ENCODE measurements at places on chromosomes 2 and 18.

DNA sequence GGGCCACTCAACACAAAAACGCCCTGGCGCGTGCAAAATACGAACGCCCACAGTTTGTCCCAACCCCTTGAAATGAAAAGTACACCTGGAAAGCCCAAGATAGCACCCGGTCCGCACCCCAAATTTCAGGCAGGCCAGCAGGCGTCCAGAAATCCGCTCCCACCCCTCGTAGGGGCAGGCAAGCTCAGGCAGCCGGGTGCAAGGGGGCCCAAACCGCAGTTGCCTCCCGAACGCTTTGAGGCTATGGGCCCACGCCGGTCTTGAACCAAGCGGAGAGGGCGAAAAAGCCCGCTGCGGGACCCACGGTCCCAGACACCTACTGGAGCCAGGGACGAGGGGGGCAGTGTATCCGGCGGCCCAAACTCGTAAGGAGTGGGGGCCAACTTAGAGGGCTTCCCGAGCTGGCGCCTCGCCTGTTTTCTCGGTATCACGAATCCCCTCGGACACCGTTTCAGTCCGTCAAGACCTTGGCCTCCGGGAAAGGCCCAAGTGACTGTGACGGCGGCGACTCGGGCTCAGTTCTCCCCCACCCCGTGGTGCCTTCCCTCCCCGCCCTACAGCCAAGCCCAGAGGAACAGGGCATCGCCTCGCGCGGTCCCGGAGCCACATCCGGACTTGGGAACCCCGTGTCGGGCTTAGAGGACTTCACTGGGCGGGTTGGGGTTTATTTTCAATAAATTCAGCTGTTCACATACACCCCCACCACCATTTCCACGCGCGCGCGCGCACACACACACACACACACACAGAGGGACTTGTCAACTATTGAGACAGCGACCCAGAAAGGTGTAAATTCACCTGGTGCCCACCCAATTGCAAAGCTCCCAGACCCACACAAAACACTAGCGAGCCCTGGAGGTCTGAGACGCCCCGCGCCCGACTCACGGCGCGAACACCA is 6.2 kb upstream of the SATB2 start:
- no peak for DNase-seq

GRCh38 chr2:168976034-168976654 is 55.0 kb downstream of the ABCB11 start:
- peak; percentile 57 for DNase-seq

- DNase-seq, result no peak
These were observed 74.7 kb downstream of the NDUFA10 start for GRCh38 chr2:239950144-239951128.

DNA sequence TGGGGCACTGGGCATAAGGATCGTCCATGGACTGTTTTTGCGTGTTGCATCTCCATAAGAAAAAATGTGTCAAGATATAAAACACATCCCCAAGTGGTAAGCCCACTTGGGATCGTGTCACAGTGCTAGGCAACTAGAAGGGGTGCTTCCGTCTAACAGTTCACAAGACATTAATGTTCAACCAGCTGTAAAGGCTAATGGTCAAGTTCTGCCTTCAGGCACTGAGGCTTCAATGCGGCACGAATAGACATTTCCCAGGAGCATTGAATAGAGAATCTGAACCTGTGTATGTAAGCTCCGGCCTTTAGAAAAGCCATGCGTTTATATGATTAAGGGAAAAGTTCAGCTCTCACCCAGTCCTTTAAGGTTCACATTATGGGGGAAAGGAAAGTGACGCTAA is 42.0 kb downstream of the ABHD3 start:
- no peak for DNase-seq

- peak; percentile 61 for DNase-seq
These were observed 139.9 kb upstream of the ZEB2 start for GRCh38 chr2:144659731-144660275.

- DNase-seq, result no peak
These were observed 115.2 kb downstream of the AP1S3 start for GRCh38 chr2:223722226-223722625.

DNA sequence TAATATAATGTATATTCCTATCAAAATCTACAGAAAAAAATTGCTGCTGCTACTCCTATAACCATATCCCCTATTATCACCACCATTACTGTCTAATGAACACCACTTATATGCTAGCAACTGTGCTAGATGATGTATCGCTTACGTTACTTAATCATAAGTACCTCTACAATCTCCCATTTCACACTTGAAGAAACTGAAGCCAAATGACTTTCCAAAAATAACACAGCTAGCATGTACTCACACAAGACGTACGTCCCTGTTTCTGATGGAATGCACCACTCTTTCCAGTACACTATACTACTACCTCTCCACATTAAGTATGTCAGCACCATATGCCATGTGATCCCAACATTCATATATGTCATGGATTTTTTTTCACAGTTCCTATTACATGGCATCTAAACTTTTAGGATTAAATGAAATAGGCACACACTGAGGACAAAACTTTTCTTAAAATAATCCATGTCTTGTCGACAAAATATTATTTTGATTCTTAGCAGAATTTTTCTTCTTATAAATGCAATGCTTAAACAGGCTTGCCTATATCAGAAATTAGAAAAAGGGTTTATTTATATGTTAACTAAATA is 112.8 kb downstream of the NBAS start:
- DNase-seq, result no peak

DNA sequence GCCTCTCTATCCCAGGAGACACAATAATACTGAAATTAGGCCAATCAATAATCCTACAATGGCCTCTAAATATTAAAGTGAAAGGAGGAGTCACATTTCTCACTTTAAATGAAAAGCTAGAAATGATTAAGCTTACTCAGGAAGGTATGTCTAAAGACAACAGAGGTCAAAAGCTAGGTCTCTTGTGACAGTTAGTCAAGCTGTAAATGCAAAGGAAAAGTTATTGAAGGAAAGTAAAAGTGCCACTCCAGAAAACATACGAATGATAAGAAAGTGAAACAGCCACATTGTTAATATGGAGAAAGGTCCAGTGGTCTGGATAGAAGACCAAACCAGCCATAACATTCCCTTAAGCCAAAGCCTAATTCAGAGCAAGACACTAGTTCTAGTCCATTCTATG is 9.5 kb downstream of the SESTD1 start:
- DNase-seq, result no peak

DNA sequence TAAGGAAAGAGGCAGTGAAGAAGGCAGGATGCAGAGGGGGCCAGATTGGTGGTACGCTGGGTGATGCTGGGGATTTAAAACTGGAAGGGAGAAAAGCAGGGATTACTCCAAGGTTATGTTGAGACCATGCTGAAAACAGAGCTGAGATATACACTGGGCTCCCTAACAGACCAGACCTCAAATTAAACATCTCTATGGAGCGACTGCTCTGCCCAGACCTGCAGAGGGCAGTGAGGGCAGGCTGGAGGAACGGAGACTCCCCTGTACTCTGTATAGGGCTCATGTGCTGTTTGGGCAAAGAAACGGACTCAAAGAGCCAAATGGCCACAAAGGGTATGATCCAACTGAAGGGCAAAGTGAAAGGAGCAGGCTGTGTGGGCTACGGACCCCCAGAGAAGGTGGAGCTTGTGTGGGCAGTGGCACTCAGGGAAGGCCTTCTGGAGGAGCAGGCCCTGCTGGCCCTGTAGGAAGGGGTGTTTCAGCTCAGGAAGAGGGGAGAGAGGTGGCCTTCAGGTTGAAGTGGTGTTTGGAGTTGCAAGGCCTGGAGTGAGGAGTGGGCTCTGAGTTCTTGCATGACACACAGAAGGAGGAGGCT is 4.8 kb upstream of the CELF4 start:
- DNase-seq, result no peak

DNA sequence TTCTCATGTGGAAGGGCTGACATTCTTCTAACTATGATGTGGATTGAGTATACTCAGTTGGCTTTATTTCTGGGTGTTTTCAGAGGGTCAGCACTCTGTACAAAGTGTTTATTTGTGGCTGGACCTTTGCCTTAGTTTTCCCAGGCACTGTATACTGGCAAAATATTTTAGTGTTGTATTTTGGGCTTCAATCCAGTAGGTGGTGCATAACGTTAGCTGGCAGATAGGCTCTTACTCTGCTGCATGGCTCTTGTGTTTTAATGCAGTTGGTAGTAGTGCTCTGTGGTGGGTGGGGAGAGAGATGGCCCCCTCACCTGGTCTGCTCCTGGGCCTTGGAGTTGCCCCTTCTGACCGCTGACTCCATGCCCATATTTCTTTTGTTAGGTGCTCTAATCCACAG is 75.6 kb upstream of the REG3A start:
- peak; percentile 5 for DNase-seq

GRCh38 chr18:43180814-43181213 is 65.3 kb upstream of the RIT2 start:
- no peak for DNase-seq

GRCh38 chr2:85112906-85113625 is 20.1 kb upstream of the TCF7L1 start:
- DNase-seq, result no peak

GRCh38 chr2:181613241-181613640 is 43.7 kb downstream of the CERKL start:
- DNase-seq, result no peak

DNA sequence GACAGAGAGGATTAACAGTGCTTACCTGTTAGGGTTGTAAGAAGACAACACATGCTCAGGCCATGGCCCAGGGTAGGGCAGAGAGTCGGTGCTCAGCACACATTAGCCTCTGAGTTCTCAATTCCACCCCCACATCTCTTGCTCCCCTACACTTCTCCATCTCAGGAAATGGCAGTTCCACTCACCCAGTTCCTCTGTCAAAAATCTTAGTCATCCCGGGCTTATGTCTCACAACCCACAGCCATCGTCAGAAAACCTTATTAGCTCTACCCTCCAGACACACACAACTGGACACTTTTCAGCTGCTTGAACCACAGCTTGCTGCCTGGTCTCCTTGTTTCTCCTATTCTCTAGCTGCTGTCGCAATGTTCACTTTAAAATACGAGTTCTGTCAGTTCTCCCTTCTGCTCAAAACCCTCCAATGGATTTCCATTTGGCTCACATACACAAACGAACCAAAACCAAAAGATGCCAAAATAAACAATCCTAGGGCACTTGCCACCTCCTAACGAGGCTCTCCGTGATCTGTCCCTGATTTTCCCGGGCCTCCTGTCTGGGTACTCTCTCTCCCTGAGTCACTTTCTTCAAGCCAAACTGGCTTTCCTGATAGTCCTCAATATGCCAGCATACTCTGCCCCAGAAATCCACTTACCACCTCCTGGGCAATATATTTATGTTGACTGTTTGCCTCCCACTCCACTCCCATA is 89.7 kb downstream of the KCTD1 start:
- DNase-seq, result peak; percentile 51

DNA sequence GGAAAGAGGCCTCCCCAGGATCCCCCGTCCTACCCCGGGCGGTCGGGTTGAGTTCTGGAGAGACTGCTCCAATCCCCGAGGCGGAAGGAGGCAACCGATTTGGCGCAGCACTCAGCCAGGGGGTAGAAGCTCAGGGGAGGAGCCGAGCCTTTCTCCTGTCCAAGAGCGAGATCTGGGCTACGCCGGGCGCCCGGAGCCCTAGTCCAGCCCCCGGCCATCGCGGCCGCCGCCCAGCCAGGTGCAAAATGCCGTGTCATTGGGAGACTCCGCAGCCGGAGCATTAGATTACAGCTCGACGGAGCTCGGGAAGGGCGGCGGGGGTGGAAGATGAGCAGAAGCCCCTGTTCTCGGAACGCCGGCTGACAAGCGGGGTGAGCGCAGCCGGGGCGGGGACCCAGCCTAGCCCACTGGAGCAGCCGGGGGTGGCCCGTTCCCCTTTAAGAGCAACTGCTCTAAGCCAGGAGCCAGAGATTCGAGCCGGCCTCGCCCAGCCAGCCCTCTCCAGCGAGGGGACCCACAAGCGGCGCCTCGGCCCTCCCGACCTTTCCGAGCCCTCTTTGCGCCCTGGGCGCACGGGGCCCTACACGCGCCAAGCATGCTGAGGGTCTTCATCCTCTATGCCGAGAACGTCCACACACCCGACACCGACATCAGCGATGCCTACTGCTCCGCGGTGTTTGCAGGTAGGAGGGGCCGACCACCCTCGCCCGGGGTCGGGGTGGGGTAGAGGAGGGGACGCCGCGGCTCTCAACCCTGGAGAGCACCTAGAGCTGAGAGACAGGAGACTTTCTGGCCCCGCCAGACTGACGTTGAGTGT is at the start of gene DYSF:
DYSF (plus strand) TSS at position 158 of the 817 bp plus-strand sequence.
- no peak for DNase-seq

- DNase-seq, result peak; percentile 55
These were observed 20.8 kb upstream of the MGAT5 start for GRCh38 chr2:134232868-134233727.

GRCh38 chr18:28512357-28512756 is 335.4 kb upstream of the CDH2 start:
- DNase-seq, result no peak
